ENCODE measurements at places on chromosomes 2 and 18.

DNA sequence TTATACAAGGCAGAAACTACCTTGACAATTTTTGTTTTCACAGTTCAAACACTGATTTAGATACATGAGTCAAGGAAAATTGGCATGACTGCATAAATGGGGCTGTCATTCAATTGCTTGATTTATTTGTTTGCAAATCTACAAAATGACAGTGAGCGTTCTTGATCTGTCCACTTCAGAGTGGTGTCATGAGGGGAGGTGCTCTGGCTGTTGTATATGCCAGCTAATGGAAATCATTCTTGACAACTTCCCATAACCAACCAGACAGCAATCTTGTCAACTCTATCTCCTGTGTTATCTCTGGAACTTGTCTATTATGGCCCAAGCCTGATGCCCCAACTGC lies 120.6 kb upstream of the UGP2 start:
- DNase-seq: no peak

DNA sequence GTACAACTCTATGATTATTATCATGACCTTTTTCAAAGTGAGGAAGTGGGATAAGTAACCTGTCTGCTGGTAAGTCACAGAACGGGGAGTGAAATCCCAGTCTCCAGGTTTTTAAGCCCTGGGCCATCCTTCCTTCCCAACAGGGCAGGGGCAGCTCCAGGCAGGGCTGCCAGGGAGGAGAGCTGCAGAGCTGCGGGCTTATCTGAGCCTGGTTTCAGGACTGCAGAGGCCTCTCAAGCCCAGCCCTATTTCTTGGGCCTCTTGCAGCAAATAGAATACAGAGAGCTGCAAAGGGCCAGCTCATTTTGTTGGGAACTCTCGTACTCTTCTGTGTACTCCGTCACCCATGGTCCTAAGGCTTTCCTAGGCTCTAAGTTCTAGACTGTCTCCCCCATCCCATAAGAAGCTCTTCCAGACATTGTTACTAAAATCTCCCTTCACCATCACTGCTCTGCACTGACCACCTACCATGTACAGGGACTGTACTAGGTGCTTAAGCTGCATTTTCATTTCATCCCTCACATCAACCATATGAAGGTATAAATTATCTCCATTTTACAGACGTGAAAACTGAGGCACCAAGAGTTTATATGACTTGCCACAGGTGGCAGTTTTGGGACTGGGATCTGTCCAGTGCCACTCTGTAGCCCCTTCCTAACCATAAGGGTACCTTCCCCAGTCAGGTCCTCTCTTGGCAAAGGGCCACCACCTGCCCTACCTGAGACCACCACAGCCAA lies 3.1 kb downstream of the RAB11FIP5 start:
- no peak for DNase-seq

DNA sequence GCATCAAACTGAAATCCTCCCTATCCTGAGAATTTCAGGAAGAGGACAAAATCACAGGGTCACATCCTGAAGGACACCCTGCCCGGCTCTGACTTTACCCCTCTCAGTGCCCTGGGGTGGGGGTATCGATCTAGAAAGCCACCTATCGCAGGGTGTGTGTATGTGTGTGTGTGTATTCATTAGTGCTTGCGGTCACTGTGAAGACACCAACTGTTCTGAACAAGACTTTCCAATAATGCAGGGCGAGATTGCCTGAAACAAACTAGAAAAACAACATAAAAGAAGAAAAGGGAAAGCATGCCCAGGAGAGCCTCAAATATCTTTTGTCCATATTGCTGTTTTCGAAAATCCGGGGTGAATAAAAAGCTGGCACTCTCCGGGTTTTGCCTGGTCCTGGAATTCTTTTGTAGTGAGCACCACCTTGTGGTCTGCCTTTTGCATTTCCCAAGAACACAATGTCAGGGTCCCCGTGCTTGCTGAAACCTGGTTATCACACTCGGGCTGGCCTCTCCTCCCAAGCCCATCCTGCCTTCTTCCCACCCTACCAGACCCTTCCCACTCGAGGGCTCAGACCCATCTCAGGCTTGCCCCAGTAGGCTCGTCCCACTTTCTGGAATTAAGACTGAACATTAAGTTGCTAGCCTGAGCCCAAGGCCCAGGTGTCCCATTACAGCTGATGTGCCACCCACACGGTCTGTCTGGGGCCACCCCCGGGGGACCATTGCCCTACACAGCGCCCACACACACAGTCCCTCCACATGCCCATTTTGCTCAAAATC lies 25.0 kb upstream of the COPS8 start:
- DNase-seq: peak; percentile 54

DNA sequence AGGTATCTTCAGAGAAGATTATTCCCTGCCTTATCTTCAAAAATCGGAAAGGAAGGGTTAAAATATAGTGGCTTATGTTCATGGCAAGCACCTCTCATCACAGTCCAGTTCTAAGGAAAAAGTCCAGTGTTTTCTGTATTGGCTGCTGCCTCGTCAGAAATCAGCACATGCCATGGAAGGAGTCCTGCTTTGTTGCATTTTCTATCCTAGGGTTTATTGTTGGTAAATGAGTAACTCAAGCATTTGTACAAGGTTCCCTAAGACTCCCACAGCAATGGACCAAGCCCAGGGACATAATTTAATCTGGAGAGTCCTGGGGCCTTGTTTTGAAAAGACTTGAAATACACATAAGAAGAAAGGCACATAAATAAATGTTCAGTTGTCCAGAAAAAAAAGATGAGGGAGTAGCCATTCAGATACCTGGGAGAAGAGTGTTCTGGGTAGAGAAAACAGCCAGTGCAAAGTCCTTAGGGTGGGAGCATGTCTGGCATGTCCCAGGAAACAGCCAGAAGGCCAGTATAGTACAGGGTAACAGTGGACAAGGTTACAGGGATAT lies 26.4 kb downstream of the NBEAL1 start:
- no peak for DNase-seq

GRCh38 chr2:57943315-57943714 lies 103.3 kb upstream of the VRK2 start:
- DNase-seq: no peak

DNA sequence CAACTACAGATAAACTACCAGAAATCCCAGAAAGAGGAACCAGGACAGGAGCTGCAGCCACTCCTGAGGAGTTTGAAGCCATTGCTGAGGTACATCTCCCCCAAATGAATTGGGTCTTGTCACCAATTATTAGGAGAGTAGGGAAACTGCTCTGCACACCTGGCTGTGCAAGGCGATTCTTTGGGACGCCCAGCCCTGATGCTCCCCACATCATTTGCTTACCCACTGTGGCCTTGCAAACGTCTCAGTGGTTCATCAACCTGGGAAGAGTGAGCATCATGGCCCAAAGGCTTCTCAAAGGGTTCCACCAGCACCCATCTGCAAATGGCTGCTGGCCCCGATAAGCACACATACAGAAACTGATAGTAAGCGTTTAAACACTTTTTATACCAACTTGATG lies 21.8 kb upstream of the DCDC2C start:
- no peak for DNase-seq

DNA sequence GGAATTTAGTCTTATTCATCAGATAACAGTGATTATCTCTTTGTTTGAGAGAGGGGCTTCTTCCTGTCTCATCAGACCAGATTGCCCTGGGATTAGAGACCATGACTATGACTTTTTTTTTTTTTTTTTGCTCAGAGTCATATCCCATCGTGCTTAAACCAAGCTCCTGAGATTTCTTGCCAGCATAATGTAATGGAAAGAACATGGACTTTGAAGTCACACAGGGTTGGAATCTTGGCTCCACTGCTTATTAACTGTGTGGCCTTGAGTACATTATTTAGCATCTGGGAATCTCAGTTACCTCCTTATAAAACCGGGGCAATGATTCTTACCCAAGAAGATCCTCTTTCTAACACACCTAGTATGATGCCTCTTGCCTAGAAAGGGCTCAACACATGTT lies 268.3 kb downstream of the DYSF start:
- no peak for DNase-seq

DNA sequence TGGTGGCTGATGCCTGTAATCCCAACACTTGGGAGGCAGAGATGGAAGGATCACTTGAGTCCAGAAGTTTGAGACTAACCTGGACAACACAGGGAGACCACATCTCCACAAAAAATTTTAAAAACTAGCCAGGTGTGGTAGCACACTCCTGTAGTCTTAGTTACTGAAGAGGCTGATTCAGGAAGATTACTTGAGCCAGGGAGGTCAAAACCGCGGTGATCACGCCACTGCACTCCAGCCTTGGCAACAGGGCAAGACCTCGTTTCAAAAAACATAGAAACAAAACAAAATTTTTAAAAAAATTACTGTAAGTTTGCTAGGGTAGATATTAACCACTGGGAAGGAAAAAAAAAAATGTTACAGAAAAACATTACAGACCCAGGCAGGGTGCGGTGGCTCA lies 5.8 kb downstream of the ATL2 start:
- no peak for DNase-seq

GRCh38 chr2:83240611-83241010 lies 1218.5 kb downstream of the SUCLG1 start:
- DNase-seq: no peak

GRCh38 chr18:66393463-66393862 lies 210.4 kb downstream of the CDH19 start:
- DNase-seq: no peak

DNA sequence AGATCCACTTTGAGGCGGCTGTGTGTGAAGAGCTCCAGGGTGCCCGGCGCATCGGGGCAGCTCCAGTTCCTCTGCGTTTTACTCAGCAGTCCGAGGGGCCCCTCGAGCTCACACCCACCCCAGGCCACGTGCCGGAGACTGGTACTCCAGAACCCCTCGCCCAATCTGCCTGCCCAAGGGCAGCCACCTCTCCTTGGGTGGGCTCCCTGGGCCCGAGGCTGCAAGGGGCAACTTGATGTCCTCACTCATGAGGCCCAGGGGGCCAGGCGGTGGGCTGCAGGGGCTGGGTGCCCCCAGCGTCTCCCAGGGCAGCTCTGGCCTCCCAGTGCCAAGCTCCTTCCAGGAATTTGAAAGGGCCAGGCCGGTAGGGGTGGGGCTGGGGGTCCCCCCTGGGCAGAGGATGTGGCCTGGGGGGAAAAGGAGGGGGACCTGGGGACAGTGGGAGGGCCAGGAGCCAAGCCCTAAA lies 16.7 kb downstream of the RAMP1 start:
- DNase-seq: no peak

- no peak for DNase-seq
Observed at GRCh38 chr2:54672590-54673456, 50.6 kb upstream of the EML6 start.

- no peak for DNase-seq
Observed at GRCh38 chr2:15426606-15427005, 134.5 kb downstream of the NBAS start.

DNA sequence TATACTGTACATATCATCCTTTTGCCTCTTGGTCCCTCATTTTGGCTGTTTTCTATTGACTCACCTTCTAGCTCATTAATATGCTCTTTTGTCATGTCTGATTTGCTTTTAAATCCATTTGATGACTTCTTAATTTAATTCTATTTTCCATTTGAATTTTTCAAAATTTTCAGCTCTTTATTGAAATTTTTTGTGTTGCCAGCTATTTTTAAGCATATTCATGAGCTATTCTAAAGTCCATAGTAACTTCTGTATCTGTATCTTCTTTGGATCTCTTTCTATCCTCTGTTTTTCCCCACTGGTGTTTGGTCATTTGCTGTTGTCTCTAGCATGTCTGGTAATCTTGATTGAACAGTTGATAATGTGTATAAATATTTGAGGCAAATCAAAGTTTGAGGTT lies 227.8 kb downstream of the NDUFA10 start:
- DNase-seq: no peak

- no peak for DNase-seq
Observed at GRCh38 chr18:54261894-54262293, 7.4 kb upstream of the POLI start.

DNA sequence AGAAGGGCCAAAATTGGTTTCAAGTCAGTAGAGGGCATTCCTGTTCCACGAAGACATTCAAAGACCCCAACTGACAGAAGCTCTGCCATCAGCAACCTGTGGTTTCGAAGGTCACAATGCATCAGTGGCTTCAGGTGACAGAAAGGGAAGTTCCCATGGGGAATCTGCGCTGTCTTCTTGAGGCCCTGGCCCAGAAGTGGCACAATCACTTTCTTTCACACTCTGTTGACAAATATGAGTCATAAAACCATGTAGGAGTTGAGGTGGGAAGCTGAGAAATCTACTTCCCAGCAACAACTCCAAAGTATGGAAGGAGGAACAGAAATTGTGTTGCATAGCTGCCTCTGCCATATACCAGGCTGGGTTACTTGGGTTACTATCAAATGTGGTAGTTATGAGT lies 621.1 kb upstream of the FANCL start:
- no peak for DNase-seq

- DNase-seq: peak; percentile 38
Observed at GRCh38 chr2:95530734-95531133, 46.2 kb upstream of the TRIM43B start.

- DNase-seq: peak; percentile 62
Observed at GRCh38 chr2:228048838-228049490, 132.5 kb downstream of the SPHKAP start.

GRCh38 chr2:64440843-64441242 lies 13.1 kb upstream of the LGALSL start:
- DNase-seq: no peak

DNA sequence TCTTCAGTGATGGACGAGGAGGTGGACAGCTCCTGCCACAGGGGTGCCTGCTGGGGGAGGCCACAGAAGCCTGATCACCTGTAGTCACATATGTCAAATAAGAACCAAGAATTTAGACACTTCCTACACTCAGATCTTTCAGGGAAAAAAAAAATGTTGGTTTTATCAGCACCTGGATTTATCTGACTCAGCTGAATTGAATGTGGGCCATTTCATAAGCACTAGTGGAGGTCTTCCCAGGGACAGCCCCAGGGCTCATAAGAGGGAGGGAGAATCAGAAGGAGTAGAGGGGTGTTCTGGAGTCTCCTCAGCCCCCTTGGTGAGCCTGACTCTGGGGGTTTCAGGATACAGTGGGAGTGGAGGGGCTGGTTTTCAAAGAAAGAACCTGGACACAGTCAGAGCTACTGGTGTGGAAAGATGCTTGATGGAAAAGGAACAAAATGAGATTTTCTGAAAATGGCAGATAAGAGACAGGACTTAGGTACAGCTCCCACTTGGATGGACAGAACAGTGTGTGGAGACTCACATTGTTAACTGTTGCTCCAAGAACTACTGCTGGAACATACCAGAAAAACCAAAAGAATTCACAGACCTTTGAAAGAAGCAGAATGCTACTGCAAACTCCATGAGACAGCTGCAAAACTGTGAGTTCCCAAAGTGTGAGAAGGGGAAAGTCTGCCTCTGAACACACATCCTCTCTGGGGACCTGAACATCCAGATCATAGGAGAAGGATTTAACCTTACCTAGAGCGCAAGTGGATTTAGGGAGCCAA lies 45.4 kb downstream of the LCT start:
- DNase-seq: no peak

GRCh38 chr2:176170602-176171305 lies 13.6 kb downstream of the HOXD3 start:
- no peak for DNase-seq

All from SW 1271 (cell line).